AG04450 (cell line): ENCODE measurements at places on chromosomes 5 and 9. TPM values are rescaled to one million over a fixed set of nuclear protein-coding genes. Genes with fewer than 3 reads are reported as not detected.

DNA sequence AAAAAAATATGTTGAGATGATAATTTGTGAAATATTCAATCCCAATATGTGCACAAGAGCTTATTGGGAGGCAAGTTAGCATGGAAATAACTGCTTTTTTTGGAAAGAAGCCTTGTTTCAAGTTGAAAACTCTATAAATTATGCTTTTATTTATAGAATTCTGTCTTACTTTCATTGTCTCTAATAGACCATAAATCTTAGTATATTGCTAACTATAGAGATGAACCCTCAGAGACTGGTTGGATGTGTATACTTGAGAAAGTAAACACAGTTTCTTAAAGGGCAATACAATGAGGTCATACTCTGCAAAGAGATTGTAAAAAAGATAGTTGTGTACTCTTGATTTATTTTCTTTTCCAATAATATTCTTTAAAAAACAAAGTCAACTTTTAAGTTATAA, 530.3 kb downstream of the SPATA31D1 start:
- no peak for DNase-seq

Gene WNT8A
- not detected in 2 replicates for polyA plus RNA-seq

- DNase-seq, result no peak
These were observed 192.0 kb downstream of the TLE4 start for GRCh38 chr9:79763671-79764285.

DNA sequence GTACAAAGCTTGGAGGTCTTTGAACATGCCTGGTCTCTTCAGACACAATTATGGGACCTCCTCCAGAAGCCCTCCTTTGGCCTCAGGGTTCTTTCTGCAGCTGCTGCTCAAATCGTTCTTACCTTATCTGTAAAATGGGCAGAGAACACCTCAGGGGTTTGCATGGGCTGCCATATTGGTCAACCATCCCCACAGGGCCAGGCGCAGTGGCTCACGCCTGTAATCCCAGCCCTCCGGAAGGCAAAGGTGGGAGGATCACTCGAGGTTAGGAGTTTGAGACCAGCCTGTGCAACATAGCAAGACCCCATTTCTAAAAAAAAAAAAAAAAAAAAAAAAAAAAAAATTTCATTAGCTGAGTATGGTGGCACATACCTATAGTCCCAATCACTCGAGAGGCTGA, 29.1 kb upstream of the TCF7 start:
- no peak for DNase-seq

Gene S100Z
- polyA plus RNA-seq, result not detected in 2 replicates

GRCh38 chr9:126454215-126454614, 127.6 kb downstream of the MVB12B start:
- DNase-seq, result no peak

DNA sequence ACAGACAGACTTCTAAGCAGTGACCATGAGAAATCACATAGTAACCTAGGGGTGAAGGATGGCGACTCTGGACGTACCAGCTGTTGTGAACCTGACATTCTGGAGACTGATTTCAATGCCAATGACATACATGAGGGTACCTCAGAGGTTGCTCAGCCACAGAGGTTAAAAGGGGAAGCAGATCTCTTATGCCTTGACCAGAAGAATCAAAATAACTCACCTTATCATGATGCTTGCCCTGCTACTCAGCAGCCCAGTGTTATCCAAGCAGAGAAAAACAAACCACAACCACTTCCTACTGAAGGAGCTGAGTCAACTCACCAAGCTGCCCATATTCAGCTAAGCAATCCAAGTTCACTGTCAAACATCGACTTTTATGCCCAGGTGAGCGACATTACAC, 38.0 kb upstream of the CCDC152 start:
- DNase-seq, result no peak

- no peak for DNase-seq
These were observed 201.6 kb upstream of the IRX1 start for GRCh38 chr5:3393920-3394597.

Gene FABP6
- not detected in 2 replicates for polyA plus RNA-seq

GRCh38 chr9:536597-537511, 304.6 kb upstream of the DMRT1 start:
- no peak for DNase-seq

DNA sequence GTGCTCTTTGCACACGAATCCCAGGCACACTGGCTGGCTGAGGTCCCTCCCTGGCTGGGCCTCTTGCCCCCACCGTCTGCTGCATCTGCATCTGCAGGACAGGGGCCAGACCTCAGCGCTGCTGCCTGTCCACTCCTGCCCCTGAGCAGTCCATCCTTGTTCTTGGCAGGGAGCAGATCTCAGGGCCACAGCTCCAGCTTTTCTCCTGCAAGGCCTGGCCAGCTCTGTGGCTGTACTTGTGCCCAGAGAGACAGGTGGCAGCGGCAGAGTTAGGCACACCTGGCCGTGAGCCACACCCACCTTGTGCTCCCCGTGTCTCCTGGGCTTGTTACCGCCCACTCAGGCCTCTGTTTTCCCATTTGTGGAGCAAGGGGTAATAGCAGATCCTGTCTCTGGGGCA, 13.9 kb downstream of the NEK6 start:
- DNase-seq, result no peak

- no peak for DNase-seq
These were observed 66.5 kb upstream of the RXRA start for GRCh38 chr9:134259708-134260107.

Gene F2R
- 289 and 324 TPM in 2 replicates for polyA plus RNA-seq

DNA sequence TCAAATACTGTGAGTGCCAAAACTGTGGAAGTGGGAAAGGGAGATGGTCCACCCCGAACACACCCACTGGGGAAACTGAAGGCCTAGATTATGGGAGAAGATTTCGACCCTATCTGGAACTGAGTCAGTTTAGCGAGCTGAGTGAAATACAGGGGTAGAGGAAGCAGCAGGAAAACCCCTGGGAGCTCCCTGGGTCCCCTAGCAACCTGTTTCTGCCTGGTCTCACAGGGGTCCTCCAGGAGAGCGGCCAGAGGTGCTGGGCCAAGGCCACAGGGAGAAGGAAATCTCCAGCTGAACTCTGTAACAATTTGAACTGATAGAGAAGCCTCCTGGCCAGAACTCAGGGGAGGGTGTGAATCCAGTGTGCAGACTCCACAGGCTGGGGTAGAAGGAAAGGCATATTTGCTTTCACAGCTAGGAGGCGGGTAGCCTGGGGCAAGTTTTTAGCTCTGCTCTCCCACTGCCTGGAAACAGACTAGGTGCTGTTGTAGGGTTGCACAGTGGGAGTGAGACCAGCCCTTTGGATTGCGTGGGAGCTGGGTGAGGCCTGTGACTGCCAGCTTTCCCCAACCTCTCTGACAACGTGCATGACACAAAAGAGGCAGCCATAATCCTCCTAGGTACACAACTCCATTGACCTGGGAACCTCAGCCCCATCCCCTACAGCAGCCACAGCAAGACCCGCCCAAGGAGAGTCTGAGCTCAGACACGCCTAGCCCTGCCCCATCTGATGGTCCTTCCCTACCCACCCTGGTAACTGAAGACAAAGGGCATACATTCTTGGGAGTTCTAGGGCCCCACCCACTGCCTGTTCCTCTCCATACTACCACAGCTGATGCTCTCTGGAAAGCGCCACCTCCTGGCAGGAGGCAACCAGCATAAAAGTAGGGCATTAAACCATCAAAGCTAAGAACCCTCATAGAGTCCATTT, 78.8 kb upstream of the GPBP1 start:
- no peak for DNase-seq
